Fibroblast of skin of scalp (primary cell): ENCODE measurements at places on chromosomes 3 and 15.
A peak's percentile ranks its signal among the peaks of the same experiment; 100 is the strongest.

- peak; percentile 96 for DNase-seq
These were observed 11.0 kb downstream of the STARD5 start for GRCh38 chr15:81312790-81313543.

GRCh38 chr3:174285242-174285864, 573.8 kb upstream of the NAALADL2 start:
- no peak for DNase-seq

GRCh38 chr3:57261119-57261518, 31.4 kb downstream of the ASB14 start:
- DNase-seq: no peak

- no peak for DNase-seq
These were observed 22.8 kb upstream of the FGD5 start for GRCh38 chr3:14795996-14796395.
